ENCODE measurements at places on chromosomes 4 and X.

GRCh38 chr4:1166509-1167243 lies 5.7 kb downstream of the SPON2 start:
- DNase-seq: no peak

DNA sequence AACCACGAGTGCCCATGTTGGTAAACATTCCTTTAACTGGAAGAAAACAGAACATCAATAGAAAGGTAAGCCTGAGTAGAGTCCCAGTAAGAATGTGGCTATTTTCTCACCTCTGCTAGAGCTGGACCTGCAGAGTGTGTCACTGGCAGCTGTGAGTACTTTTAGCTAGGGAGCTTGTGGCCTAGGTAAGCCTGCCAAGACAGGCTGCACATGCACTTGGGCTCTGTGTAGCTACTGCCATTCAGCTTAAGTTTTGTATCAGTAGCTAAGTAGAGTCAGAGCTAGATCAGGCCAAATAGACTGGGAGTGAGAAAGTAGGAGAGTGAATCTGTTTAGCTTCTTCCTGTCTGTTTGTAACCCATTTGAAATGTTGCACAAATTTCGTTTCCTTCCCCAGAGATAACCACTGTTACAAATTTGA lies 35.3 kb downstream of the RBPJ start:
- DNase-seq: no peak

DNA sequence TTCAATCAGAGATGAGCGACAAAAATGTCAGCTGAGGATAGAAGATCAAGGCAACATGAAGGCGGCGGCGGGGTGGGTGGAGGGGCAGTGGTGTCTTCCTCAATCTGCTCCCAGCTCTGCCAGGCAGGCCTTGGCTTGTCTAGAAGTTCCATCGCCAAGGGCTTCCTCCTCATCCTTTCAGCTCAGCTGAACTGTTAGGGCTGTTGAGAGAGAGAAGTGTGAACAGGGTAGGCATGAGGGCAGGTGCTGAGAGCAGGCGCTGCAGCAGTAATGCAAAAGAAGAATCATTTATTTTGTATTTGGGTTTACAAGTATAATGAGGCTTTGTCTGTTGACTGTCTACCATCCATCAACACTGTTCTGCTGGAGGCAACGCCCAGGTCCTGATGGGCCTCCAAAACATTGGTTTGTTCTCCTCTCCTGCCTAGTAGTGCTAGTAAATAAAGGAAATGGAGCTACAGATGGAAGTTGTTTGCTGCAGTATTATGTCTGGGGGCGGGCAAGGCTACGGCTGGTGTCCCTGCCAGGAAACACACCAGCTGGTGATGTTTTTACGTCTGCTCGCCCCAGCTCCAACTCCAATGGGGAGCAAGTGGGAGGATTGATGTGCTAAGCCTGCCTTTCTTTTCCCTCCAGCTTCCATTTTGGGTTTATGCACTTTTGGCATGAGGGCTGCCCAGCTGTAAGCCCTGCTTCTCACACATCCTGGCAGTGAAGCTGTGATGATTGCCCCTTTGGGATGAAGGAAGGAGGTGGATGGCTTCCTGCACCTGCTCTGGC lies 139.4 kb upstream of the BOD1L1 start:
- no peak for DNase-seq

- no peak for DNase-seq
Measured at GRCh38 chrX:153640045-153640686, 6.8 kb upstream of the DUSP9 start.

All from cortex of kidney (tissue), 1 donor.